Activated T-cell treated with anti-CD3 and anti-CD28 coated beads, Interleukin-2, amount 50 U/mL, for 4 hours (primary cell): ENCODE measurements at places on chromosomes 2 and 18.

DNA sequence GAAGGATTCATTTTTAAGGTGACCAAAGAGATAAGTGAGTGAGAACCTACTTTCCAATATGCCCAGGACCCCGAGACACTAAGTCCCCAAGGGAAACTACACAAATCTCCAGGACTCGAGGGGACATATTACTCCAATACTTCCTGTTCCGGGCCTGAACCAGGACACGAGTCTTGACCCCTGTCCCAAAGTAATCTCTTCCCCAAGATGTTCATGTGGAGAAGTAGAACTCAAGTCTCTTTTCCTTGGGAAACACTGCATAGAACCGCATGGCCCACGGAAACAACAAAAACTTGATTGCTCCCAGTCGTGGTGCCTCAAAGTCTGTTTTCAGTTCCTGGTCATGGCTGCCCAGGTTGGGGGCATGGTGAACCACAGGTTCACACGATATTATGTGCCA lies 87.2 kb upstream of the ZEB2 start:
- no peak for DNase-seq

DNA sequence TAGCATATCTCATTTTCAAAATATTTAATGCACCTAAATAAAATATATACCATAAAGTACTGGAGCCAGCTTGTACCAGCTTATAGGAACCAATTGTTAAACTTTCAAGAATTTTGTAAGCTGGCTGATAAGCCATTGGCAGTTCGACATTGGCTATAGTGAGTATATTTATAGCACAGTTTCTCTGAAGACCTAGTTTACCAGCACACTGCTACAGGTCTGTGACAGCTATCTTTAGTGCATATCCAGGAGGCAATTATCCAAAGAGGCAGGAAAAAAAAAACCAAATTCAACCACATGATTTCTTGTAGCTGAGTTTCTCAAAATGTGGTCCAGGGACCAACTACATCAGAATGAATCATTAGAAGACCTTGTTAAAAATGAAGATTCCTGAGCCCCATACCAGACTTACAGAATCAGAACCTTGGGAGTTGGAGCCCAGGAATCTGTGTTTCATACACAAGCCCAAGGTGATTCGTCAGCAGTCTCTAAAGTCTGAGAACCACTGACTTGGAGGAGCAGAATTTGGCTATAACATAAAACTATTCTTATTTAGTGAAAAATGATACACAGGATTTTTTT lies 279.0 kb upstream of the NRP2 start:
- DNase-seq = no peak

DNA sequence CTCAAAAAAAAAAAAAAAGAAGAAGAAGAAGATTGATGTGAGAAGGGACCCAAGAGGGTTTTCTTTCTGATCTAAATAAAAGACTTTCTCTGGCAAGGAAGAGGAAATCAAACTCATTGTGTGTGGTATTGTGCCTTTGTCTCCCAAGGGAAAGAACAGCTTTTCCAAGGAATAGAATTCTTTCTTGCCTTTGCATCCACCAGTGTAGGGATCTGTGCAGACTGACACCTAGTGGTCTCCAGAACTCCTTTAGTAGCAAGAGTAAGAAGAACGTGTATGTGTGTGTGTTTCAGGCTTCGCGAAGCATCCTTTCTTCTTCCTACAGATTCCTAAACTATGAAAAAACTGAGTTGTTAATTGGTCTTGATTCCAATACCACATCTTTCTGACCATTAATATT lies 33.5 kb upstream of the CRIM1 start:
- no peak for DNase-seq

DNA sequence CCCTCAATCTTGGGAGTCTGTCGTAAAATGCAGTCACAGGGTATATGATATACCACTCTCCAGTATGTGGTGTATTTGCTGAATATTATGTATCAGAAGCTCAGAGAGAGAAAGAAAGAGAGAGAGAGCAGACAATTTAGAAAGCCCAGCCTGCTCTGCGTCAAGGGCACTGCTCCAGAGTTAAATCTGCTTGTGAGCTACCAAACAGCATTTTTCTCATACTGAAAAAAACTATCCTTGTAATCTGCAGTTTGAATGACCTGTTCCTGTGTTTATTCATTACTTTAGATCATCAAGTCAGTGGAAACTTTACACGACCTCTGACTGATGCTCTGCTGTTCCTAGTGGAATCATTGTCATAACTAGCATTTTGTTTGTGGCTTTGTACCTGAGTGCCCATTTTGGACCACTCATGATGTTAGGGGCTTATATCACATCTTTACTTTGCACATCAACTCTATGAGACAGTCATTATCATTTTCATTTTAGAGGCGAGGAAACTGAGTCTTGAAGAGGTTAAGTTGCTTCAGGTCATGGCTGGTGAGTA lies 89.2 kb upstream of the PELI1 start:
- DNase-seq = no peak

GRCh38 chr2:69524799-69525198 lies 87.6 kb upstream of the NFU1 start:
- DNase-seq = no peak

GRCh38 chr18:61669320-61669719 lies 223.5 kb downstream of the RNF152 start:
- DNase-seq = no peak

- DNase-seq = no peak
Measured at GRCh38 chr2:69811018-69811417, 18.4 kb upstream of the GMCL1 start.

- no peak for DNase-seq
Measured at GRCh38 chr18:14085770-14086457, 46.3 kb downstream of the ZNF519 start.

DNA sequence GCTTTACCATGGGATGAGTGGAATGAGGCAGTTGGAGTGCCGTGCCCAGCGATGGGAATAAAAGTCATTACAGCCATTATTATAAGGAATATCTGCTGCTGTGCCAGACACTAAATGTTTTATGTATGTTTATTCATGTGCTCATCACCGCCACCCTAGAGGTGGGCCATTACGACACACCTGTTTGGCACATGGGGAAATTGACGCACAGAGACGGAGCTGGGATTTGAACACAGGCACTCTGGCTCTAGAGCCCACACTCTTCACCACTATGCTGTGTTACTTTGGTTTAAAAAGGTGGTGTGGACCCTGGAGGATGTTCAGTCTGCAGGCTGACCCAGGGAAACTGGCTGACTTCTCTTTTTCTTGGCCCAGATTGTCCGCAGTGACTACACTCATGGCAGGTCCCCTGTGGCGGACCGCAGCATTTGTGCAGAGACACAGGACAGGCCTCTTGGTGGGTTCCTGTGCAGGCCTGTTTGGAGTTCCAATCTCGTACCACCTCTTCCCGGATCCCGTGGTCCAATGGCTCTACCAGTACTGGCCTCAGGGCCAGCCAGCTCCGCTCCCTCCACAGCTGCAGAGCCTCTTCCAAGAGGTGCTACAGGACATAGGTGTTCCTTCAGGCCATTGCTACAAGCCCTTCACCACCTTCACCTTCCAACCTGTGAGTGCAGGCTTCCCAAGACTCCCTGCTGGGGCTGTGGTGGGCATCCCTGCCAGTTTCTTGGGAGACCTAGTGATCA lies 1.6 kb downstream of the TMEM177 start:
- no peak for DNase-seq

DNA sequence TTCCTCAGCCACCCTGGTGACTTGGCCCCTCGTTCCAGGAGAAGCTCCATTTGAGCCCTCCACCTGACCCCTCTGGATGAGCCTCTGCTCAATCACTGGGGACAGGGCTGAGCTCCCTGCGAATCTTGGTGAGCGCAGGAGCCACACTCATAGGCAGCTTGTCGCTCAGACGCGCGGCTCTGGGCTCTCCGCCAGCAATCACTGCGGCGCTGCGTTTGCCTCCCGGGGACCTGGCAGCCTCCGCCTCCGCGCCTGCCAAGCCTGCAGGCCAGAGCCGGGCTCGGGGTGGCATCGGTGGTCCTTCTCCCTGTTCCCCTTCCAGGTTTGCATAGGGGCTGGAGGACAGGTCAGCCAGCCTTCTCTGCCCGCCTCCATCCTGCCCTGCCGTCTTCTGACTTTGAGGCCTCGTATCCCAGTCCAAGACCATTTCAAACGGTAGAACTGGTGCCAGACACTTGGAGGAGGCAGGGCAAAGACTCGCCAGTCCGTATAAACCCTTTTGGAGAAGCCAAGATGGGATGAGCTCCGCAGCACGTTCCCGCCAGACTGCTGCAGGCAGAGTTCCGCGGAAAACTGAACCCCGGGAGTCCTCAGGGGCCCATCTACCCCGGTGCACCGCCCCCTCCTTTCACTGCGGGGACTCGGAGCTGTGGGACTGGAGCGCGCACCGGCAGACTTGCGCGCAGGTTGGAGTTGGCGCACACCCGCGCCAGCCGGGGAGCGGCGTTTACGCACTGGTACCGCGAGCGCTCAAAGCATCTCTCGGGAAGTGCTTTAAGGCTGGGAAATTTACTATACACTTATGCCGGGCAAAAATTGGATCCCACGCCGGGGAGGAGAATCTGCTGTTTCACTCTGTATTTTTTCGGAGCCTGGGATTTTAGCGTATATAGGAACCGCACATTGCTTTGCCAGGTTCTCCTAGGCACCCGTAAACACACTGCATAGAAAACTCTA lies 1.1 kb upstream of the TACR1 start:
- no peak for DNase-seq

GRCh38 chr2:43759195-43759594 lies 14.6 kb upstream of the DYNC2LI1 start:
- no peak for DNase-seq

DNA sequence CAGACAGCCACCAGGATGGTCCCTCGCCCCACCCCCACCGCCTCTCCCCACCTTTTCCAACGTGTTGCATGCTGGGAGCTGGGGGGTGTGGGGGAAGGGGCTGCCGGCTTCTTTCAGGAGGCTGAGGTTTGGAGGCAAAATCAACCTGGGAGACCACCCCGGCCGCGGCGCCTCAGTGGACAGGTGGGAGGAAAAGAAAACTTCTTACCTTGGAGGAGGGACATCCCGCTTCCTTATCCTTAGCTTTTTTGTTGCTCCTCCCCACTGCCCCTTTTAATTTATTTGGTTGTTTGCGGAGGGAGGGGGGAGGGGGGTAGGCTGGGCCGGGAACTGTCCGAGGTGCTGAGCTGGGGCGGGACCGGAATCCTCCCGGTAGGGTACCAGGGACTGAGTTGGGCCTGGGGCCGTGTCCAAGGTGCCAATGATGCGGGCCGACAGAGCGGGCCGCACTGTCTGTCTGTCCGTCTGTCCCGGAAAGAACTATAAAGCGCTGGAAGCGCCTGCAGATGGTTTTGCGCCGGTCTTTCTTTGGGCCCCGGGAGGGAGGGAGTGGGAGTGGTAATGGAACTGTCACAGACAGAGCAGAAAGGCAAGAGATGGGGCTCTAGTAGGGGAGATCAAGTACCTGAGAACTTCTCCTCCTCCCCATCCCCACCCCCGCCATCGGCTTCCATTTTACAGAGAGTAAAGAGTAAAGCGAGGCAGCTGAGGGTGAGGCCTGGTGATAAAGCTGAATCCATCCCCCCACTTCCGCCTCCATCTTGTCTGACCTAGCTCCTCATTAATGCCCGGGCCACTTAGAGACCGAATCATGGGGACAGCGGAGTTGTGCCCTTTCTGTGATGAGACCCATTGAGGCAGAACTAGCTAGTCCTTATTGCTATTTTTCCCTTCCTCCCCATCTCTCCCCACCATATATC lies 2.4 kb downstream of the CDK5R2 start:
- no peak for DNase-seq

DNA sequence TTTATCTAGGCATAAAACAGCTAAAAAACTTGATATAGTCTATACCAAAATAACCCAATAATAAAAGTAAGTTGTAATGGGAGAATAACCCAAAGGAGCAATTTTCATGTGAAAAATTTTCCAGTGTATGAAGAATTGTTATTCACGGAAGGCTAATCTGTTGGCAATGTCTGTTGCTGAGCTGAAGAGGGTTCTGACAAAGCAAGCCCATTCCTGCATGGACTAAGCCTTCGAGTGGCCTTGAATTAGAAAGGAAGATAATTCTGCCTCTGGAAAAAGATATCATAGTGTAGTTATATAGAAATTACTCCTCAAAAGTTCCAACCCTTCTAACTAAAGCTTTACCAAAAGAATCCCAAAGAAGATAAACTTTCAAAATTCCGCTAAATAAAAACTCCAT lies 101.5 kb downstream of the MAP2 start:
- DNase-seq = no peak

GRCh38 chr2:57602733-57603132 lies 443.9 kb upstream of the VRK2 start:
- no peak for DNase-seq

DNA sequence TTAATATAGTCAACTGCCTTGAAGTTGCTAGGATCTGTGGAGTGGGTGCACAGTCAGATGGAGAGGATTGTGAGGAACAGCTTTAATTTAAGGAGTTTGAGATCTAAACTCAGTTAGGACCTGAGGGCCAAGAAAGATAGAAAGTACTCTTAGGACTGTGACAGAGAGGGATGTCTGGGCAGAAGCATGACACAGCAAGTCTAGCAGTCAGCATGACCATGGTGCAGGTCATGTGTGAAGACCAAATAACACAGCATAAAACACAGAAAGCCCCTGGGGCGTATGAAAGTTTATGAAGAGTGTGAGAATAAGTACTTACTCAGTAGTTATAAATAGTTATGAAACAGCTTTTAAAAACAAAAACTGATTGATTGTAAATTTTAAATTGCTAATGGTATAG lies 107.2 kb downstream of the GALNT1 start:
- DNase-seq = no peak

DNA sequence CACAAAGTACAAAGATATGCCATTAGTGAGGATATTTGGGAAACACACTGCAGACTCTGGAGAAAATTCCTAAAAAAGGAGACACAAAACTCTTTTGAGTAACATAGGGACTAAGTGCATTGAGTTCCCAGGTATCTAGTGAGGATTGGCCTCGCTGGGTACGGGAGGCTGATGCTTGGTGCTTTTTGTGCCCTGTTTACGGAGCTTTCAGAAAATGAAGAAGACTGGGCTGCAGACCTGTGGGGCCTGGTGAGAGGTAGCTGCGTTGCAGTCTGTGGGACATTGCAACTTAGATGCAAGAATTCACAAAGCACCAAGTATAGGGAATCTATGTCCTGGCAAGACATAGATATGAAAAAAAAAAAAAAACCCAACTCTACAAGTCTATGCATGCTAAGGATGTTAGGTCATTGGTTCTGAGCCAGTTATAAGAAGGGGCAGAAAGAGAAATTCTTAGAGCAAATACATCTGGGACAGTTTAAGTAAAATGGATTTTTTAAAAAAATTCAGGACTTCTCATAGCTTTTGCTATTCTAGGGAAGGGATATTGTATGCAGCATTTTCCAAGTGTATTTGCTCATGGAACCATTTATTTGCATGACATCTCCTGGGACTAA lies 156.0 kb downstream of the SLC4A3 start:
- DNase-seq = no peak

DNA sequence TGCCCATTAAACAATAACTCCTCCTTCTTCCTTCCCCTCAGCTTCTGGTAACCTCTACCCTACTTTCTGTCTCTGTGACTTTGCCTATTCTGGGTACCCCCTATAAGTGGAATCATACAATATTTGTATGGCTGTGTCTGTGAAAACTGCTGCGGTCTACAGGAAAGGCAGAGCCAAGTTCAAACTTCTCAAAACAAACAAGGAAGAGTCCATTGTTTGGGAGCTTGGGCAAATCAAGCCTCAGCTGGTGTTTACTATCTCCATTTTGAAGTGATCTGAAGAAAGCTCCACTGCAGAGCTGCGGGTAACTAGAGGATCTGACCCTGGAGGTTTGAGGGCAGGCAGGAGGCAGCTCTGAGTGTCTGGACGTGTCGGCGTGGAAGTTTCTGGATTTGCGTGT lies 48.6 kb upstream of the DAPL1 start:
- DNase-seq = no peak
